ENCODE measurements at places on chromosomes 1 and 21. TPM values are rescaled to one million over a fixed set of nuclear protein-coding genes. Genes with fewer than 3 reads are reported as not detected.

The AURKAIP1 gene
- 240 TPM for polyA plus RNA-seq

The OR6N1 gene
- not detected for polyA plus RNA-seq

The CELA3B gene
- 11,522 TPM for polyA plus RNA-seq

The TTC24 gene
- 0.17 TPM for polyA plus RNA-seq

The NCAM2 gene
- polyA plus RNA-seq = 0.13 TPM

The RUNX1 gene
- polyA plus RNA-seq = 1.2 TPM

The LHX8 gene
- polyA plus RNA-seq = not detected

The EPHA8 gene
- 0.37 TPM for polyA plus RNA-seq

The DYNLT4 gene
- 0.25 TPM for polyA plus RNA-seq

The TRIM46 gene
- 0.33 TPM for polyA plus RNA-seq

The ZSWIM5 gene
- 1.5 TPM for polyA plus RNA-seq

The SCNM1 gene
- polyA plus RNA-seq = 39.8 TPM

The ZNF593OS gene
- polyA plus RNA-seq = 0.61 TPM
